ENCODE measurements at places on chromosomes 12 and 14.

DNA sequence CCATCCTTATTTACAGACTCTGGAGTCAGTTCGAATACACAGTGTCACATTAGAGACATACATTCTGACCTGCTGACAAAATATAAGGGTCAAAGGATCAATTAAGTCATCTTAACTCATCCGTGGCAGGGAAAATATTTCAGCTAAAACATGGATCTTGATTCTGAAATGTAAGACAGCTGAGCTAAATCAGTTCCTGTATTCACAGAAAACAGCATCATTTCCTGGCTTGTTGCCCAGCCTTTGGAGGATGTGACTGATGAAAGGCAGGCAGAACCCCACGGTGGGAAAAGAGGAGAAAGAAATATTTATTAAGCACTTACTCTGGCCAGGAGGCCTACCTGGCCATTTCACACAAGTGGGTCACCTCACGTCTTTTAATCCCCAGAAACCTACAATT is 101.9 kb downstream of the GAS2L3 start:
- DNase-seq = no peak

DNA sequence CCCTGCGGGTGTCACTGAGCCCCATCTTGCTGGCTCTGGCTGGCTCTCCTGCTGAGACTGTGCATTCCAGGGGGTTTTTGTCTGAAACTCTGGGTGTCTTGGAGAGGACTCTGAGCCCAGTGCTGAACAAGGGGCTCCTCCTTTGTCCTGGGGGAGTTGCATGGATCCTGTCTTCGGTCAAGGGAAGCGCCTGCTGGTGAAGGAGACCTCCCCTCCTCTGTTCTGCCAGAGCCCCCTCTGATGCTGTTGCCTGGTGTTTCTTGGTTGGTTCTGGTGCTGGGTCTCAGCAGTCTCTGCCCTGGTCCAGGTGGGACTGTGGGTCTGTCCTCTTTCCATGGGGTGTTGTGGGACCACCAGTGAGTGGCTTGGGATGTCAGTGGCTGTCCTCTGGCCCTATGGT is 380.9 kb downstream of the TMEM121 start:
- no peak for DNase-seq

DNA sequence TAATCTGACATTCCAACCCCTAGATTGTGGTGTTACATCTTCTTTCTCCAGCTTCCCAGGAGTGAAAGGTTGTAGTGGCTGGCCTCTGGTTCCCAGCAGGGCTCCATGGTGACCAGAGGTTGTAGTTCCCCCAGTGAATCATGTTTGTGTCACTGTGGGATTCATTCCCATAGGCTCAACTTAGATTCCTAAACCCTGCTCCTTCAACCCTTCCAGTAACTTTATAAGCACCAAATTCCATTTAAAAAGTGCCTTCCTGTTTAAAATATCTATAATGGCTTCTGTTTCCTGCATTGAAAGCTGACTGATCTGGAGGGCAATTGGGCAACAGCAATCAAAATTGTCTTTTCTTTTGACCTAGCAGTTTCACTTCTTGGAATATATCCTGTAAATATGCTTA is 40.5 kb upstream of the TBC1D15 start:
- DNase-seq = no peak

DNA sequence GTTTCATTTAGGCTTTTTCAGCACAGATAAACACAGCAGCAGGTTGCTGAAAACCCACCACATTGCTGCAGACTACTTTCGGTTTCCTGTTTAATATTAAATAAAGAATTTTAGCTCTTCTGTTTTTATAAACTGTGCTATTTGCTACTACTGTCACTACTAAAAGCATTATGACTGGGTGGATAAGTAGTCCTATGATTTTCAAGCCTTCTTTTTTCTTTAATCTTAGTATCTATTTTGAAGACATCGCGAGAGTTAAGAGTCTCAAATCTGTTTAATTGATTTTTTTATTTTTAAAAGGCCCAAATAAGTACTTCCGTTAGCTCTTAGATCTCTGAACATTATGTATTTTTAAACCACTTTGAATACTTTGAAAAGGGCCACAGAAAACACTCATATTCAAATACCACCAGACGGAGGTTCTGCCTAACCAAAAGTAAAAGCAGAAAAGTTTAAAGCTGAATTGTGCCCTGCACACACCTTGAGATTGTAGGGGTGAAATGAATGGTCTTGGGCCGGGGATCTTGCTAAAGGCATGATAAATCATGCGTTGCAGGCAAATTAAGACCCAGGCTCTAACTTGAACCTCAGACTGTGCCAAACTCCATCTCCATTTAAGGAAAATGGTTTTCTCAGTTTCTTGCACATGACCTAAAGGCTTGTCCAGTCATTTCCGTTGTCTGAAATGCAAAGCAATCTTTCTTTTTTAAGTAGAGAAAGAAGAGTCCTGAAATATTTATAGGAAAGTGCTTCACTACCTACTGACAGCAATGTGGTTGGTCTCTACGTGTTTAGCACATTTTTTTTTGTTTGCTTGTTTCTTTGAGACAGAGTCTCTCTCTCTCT is 13.6 kb upstream of the FOXN3 start:
- peak; percentile 73 for DNase-seq

- peak; percentile 87 for DNase-seq
Measured at GRCh38 chr12:14952299-14952921, 9.0 kb downstream of the ARHGDIB start.

GRCh38 chr12:3792623-3793288 is 39.8 kb upstream of the CRACR2A start:
- DNase-seq = no peak

- no peak for DNase-seq
Measured at GRCh38 chr14:62914025-62914424, 131.2 kb downstream of the KCNH5 start.

DNA sequence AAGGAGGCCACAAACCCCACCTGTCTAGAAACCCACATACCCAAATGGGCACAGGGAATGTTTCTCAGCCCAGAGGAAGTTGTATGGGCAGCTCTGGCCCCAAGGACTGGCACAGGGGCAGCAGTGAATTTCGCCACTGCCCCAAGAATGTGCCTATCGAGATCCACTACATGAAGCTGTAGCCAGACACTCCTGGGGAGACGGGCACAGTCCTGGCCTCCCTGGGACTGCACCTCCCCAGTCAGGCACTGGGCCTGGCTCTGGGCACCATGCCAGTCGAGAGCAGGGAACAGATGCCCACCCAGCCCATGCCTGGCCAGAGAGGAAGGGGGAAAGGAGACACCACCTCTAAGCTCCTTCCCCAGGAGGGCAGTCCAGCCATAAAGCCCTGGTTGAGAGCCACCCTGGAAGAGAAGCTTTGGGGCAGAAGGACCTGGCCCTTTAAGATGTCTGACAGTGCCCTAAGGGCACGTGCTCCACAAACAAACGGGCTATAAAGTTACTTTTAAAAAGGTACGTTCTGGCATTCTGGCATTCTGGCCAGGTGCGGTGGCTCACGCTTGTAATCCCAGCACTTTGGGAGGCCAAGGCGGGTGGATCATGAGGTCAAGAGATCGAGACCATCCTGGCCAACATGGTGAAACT is 8.4 kb downstream of the ADCY6 start:
- no peak for DNase-seq

DNA sequence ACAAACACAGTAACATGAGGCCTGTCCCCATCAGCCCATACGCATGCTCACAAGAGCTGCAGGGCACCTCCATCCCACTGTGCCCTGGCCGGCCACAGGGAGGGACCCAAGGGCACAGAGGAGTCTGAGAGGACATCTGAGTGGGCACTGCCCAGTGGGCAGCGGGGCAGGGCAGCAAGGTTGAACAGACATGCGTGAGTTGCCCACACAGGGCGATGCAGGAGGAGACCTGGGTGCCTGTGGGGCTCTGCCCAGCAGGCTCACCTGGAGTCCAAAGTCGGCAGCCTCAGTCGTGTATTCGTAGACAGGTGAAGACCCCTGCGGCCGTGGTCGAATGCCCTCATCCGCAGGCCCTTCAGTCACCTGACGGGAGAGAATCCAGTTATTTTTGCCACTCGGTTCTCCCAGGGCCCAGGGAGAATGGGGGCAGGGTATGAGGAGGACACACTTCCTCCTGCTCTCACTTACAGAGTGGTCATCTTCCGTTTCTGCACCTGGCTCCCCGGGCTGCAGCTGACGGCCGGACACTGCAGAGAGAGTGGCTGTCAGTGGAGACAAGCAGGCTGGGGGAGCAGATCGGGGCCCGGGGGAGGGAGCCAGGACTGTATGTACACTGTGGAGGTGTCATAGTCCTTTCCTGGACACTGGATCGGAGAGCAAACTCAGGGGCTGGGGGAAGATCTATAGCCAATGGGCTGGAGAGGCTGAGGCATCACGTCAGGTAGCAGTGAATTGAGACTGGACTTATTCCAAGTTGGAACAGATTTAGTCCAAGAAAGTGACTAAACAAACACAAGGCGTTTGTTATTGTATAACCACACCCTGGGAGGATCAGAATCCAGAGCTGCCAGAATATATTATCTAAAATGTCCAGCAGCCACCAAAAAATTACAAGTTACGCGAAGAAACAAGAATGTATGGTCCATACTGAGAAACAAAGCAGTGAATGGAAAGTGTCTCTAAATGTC is 20.7 kb downstream of the AHNAK2 start:
- no peak for DNase-seq

DNA sequence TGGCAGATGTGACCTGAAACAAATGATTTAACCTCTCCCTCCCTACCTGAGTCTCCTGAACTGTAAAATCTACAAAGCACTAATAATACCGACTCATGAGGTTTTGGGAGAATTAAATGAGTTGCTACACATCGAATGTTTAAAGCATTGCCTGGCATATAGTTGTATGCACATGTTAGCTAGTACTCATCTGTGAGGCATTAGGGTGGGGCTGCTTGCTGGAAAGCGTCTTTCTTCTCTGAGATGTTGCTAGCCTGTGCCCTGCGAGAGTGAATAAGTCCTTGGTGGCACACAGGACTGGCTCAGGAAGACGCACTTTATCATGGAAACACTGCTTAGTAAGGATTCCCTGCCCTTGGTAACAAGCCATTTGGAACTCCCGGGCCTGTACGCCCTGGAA is 6.1 kb downstream of the RAPGEF3 start:
- no peak for DNase-seq

GRCh38 chr12:124399622-124400021 is 104.7 kb downstream of the RFLNA start:
- DNase-seq = no peak

GRCh38 chr14:45048385-45048784 is 35.5 kb upstream of the PRPF39 start:
- DNase-seq = no peak

DNA sequence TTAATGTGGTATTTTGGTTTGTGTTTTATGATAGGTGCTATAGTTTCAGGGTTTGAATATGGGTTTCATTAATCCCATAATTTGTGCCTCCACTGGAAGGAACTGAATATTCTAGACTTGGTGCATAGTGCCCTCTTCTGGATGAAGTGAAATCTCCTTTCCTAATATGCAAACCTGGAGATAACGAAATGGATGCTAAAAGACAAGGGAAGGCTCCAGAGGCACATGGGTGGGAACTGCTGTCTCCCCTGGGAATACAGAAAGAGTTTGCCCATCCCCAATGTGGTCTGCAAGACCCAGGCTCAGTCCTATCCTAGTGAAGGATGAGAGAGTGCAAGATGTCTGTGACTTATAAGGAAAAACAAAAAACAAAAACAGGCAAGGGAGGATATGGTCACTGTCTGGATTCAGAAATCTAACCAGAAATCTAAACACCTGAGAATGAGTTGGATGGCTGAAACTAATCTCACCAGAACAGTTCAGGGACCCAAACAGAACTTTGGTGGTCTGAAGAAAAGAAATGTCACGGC is 142.3 kb upstream of the TMPO start:
- no peak for DNase-seq

GRCh38 chr12:1533602-1534304 is 60.6 kb downstream of the FBXL14 start:
- DNase-seq = no peak

- no peak for DNase-seq
Measured at GRCh38 chr12:77999074-77999715, 168.5 kb downstream of the NAV3 start.

- no peak for DNase-seq
Measured at GRCh38 chr14:103545915-103546651, 16.4 kb downstream of the BAG5 start.

GRCh38 chr14:105887692-105888091 is 361.3 kb downstream of the TMEM121 start:
- no peak for DNase-seq

- DNase-seq = no peak
Measured at GRCh38 chr12:84874125-84874824, 38.3 kb downstream of the SLC6A15 start.

- no peak for DNase-seq
Measured at GRCh38 chr12:61282790-61283575, 977.2 kb upstream of the USP15 start.

DNA sequence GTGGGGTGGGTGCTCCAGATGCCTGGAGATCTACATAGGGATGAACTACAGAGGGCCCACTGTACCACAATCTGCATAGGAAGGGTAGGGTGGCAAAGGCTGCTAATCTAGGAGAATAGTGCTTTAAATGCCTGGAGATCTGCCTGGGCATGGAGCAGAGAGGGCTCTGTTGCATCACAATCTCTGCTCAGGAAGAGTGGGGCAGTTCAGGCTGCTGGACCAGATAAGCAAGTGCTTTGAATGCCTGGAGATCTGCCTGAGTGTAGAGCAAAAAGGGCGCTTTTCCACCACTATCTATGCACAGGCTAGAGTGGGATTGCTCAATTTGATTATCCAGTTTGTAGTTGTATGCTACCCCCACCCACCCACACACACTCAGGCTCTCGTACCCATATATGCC is 886.3 kb upstream of the SEL1L start:
- DNase-seq = no peak

- DNase-seq = no peak
Measured at GRCh38 chr14:52446355-52446754, 106.0 kb downstream of the TXNDC16 start.

DNA sequence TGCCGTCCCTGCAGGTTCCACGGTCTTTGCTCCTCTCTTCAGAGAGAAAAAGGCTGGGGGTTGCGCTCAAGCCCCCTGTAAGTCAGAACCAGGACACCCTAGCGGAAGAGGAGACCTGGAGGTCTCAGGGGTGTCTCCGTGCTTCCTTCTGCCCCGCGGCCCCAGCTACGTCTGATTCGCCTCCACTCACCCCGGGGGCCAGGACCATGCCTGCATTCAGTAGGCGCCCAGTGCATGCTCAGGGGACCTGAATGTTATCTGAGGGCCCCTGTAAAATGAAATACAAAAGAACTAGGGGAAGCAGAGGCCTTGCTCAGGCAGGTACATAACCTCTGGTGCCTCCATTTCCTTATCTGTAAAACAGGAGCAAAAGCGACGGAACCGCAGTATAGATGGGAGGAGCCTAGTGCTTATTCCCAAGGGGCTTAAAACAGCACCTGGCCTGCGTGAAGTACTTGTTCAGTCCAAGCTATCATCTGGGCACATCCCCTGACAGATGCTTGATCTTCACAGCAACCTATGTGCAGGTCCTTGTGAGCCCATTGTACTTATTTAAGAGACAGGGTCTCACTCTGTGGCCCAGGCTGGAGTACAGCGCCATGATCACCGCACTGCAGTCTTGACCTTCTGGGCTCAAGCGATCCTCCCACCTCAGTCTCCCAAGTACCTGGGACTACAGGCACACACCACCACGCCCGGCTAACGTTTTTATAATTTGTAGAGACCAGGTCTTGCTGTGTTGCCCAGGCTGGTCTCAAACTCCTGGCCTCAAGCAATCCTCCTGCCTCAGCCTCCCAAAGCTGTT is 110.3 kb upstream of the NCOR2 start:
- no peak for DNase-seq

All from CD4-positive, alpha-beta T cell treated with Interferon alpha-2 for 1 hour (primary cell).